ENCODE measurements at places on chromosomes 12 and 14.
A peak's percentile ranks its signal among the peaks of the same experiment; 100 is the strongest.

DNA sequence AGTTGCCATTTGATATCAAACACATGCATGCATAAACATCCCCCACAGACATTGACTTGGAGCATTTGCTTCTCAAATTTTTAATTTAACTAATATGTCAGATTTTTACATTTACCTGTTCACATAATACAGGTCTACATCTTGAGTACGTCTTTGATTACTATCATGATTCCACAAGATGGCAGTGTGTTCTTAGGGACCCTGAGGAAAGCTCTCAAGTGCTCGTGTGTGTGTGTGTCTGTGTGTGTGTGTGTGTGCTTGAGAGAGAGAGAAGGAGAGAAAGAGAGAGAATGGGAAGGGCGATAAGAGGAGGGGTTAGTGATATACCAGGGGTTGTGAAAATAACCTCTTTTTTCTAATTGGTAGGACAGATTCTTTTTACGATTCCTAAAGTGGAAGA is 167.1 kb upstream of the OR4E1 start:
- H3K27me3 ChIP-seq: peaks cover 13% of the 10 kb centered on the region
- H3K4me3 ChIP-seq: peak overlapping the region; percentile 53
- DNase-seq: no peak
- peaks cover 4% of the 10 kb centered on the region for H3K4me1 ChIP-seq
- peak overlapping the region; percentile 64 for H3K27ac ChIP-seq
- no peaks in the 10 kb centered on the region for H3K36me3 ChIP-seq

- H3K4me1 ChIP-seq: peaks cover 31% of the 10 kb centered on the region
- H3K27ac ChIP-seq: peak overlapping the region; percentile 70
- H3K27me3 ChIP-seq: no peaks in the 10 kb centered on the region
- H3K36me3 ChIP-seq: no peaks in the 10 kb centered on the region
- H3K4me3 ChIP-seq: no peak overlapping the region
Observed at GRCh38 chr14:94021001-94021400, 5.1 kb upstream of the OTUB2 start.

DNA sequence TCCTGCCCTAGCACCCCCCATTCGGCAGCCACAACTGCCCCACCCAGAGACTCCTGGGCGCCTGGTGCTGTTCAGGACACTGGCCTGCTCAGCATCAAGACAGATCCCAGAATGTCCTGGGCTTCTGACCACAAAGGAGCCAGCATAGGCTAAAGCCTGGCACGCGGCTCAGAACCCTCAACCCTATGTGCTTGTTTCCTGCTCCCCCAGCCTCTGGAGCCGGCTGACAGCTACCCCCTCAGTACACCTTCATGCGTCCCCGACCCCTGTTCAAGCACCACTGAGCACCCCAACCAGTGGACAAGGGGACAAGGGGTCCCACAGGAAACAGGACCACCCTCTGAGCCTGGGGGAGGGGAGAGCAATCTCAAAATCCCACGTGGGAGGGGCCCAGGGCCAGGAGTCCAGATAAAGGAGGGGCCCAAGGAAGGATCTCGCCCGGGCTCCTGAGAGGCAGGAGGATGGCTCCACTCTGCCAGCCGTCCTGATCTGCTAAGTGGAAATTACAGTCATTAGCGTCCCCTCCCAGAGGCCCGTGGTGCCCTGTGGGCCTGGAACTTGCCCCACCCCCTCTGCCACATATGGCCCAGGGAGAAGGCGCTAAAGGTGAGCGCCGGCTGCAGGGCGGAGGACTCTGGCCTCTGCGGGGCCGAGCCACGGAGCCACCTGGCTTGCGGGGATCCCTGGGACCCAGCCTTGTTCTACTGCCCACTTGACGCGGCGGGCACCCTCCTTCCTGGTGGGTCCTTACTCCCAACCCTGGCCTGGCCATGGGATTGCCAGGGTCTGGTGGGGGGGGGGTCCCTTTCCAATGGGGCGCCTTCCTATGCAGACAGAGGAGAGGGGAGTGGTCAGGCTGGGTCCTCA is 27.2 kb upstream of the GPR132 start:
- peak overlapping the region; percentile 75 for H3K4me3 ChIP-seq
- no peaks in the 10 kb centered on the region for H3K27me3 ChIP-seq
- no peaks in the 10 kb centered on the region for H3K36me3 ChIP-seq
- H3K4me1 ChIP-seq: peaks cover 15% of the 10 kb centered on the region

- no peak overlapping the region for H3K4me3 ChIP-seq
- no peak for DNase-seq
- H3K27me3 ChIP-seq: peaks cover 36% of the 10 kb centered on the region
- no peaks in the 10 kb centered on the region for H3K36me3 ChIP-seq
Observed at GRCh38 chr14:85527006-85527405, 2.9 kb upstream of the FLRT2 start.

GRCh38 chr12:98470469-98471082 is 44.8 kb upstream of the TMPO start:
- H3K36me3 ChIP-seq: no peaks in the 10 kb centered on the region
- no peak overlapping the region for H3K4me3 ChIP-seq
- peaks cover 19% of the 10 kb centered on the region for H3K4me1 ChIP-seq
- DNase-seq: no peak
- peaks cover 4% of the 10 kb centered on the region for H3K27me3 ChIP-seq

DNA sequence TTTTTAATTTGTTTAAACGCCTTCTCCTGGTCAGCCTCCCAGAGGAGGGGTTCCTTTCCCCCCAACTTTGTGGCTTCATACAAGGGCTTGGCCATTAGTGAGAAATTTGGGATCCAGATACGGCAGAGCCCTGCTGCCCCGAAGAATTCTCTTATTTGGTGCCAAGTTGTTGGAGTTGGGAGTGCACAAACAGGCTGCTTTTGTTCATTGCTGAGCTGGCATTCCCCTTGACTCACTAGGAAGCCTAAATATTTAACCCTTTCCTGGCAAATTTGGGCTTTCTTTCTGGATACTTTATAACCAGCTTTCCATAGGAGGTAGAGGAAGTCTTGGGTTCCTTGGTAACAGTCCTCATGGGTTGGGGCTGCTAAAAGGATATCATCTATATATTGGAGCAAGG is 10.3 kb upstream of the ADAM21 start:
- no peaks in the 10 kb centered on the region for H3K4me1 ChIP-seq
- DNase-seq: no peak
- H3K4me3 ChIP-seq: no peak overlapping the region
- peaks cover 13% of the 10 kb centered on the region for H3K36me3 ChIP-seq

- peaks cover 11% of the 10 kb centered on the region for H3K36me3 ChIP-seq
- H3K27ac ChIP-seq: no peak overlapping the region
- peaks cover 60% of the 10 kb centered on the region for H3K4me1 ChIP-seq
- H3K4me3 ChIP-seq: no peak overlapping the region
- H3K27me3 ChIP-seq: no peaks in the 10 kb centered on the region
- DNase-seq: no peak
Observed at GRCh38 chr12:75487308-75487707, 6.8 kb downstream of the GLIPR1 start.

- H3K27me3 ChIP-seq: no peaks in the 10 kb centered on the region
- no peak overlapping the region for H3K4me3 ChIP-seq
- no peak for DNase-seq
- H3K4me1 ChIP-seq: peaks cover 23% of the 10 kb centered on the region
Observed at GRCh38 chr12:113236539-113237399, 15.5 kb downstream of the TPCN1 start.

GRCh38 chr14:97781961-97782360 is 984.8 kb downstream of the VRK1 start:
- no peak overlapping the region for H3K27ac ChIP-seq
- no peak for DNase-seq
- H3K36me3 ChIP-seq: no peaks in the 10 kb centered on the region

DNA sequence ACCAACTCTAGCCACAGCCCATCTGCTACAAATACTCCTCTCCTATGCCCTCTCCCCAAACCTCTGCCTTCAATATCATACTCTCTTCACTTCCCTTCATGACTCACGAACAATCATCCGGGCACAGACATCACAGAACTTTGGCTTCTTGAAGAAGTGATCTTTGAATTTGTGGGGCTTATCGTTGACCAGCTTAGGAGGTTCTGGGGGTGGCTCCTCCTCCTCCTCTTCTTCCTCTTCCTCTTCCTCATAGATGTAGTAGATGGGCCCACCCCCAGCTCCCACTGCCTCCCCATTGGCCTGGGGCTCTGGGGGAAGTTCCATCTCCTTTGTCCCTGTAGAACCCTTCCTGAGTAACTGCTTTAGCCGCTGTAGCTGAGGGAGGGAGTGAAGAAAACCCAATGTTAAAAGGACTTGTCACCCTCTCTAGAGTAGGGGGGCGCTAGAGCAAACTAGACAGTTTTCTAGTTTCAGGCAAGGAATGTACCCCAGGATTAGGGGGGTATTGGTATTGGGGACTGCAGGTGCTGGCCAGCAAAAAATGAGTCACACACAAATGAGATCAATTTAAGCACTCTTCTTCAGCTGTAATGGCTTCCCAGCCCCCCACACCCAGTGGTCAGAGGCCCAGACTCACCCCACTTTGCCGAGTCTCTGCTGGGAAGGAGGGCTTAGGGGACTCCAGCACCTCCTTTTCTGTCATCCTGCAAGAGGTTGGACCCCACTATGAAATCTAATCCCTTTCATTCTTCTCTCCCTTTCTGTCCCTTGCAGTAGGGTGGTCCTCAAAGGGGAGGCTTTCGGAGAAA is 1.8 kb downstream of the STAC3 start:
- no peaks in the 10 kb centered on the region for H3K36me3 ChIP-seq
- no peak overlapping the region for H3K4me3 ChIP-seq
- no peaks in the 10 kb centered on the region for H3K27me3 ChIP-seq

DNA sequence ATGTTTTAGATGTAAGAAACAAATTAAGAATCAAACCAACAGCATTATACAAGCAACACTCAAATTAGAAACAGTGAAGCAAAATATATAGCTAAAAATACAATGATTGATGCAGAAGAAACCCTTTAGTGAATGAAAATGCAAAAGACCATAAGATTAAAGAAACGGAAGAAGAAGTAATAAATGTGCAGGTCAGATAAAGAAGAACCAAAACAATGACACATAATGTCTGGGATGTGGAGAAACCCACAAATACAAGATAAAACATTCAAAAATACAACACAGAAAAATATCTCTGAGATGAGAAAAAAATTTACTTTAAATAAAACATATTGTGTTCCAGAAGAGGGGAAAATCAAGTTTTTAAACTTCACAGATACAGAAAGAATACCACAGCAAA is 73.4 kb upstream of the AVPR1A start:
- no peaks in the 10 kb centered on the region for H3K36me3 ChIP-seq
- H3K4me3 ChIP-seq: no peak overlapping the region
- H3K27me3 ChIP-seq: no peaks in the 10 kb centered on the region

- no peaks in the 10 kb centered on the region for H3K36me3 ChIP-seq
- H3K27me3 ChIP-seq: peaks cover 8% of the 10 kb centered on the region
- no peak for DNase-seq
- no peak overlapping the region for H3K27ac ChIP-seq
- no peaks in the 10 kb centered on the region for H3K4me1 ChIP-seq
Observed at GRCh38 chr12:5807090-5807414, 138.0 kb downstream of the ANO2 start.

DNA sequence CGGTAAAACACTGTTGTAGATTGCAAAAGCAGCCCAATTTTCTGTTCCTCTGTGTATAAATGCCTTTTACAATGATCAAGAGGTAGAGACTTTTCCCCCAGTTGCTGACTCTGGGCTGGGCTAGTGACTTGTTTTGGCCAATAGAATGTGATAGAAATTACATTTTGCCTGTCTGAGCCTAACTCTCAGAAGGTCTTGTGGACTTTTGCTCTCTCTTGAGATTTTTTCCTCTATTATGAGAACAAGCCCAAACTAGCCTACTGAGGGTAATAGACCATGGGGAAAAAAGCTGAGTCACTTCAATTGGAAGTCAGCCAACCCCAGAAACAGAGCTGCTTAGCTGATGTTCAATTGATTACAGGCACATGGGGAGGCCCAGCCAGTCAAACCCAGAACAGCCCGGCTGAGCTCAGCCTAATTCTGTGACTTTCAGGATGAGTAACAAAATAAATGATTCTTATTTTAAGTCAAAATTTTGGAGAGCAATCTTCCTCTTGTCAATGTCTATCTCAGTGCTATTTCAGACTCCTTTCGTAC is 61.4 kb downstream of the MYF5 start:
- H3K27ac ChIP-seq: no peak overlapping the region
- no peaks in the 10 kb centered on the region for H3K27me3 ChIP-seq
- DNase-seq: peak; percentile 67
- H3K36me3 ChIP-seq: no peaks in the 10 kb centered on the region
- H3K4me1 ChIP-seq: peaks cover 3% of the 10 kb centered on the region

DNA sequence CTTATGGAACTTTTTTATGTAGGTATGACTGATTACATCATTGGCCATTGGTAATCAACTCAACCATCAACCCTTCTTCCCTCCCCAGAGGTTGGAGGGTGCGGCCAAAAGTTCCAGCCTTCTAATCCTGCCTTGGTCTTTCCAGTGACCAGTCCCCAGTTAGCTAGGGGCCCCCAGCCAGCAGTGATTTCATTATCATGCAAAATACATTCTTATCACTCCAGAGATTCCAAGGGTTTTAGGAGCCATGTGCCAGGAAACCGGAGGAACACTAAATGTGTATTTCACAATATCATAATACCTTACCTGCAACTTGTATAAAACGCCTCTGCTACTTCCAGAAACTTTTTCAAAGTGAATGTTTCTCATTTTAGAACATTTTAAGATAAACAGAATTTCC is 181.5 kb upstream of the PELI2 start:
- H3K4me1 ChIP-seq: no peaks in the 10 kb centered on the region
- DNase-seq: no peak
- H3K27ac ChIP-seq: no peak overlapping the region
- H3K27me3 ChIP-seq: peaks cover 2% of the 10 kb centered on the region
- H3K4me3 ChIP-seq: no peak overlapping the region
- H3K36me3 ChIP-seq: no peaks in the 10 kb centered on the region
